CD8-positive, alpha-beta memory T cell (primary cell): ENCODE measurements at places on chromosomes 1 and 21.
A peak's percentile ranks its signal among the peaks of the same experiment; 100 is the strongest.

- no peaks in the 10 kb centered on the region for H3K27me3 ChIP-seq
- no peak overlapping the region for H3K4me3 ChIP-seq
- DNase-seq, result no peak
- H3K36me3 ChIP-seq, result no peaks in the 10 kb centered on the region
- no peak overlapping the region for H3K27ac ChIP-seq
- H3K4me1 ChIP-seq, result no peaks in the 10 kb centered on the region
Measured at GRCh38 chr1:160416369-160416768, 16.0 kb downstream of the VANGL2 start.

GRCh38 chr1:115805597-115805996, 35.3 kb downstream of the NHLH2 start:
- DNase-seq, result no peak
- H3K4me3 ChIP-seq, result no peak overlapping the region
- H3K27me3 ChIP-seq, result no peaks in the 10 kb centered on the region
- no peaks in the 10 kb centered on the region for H3K36me3 ChIP-seq
- no peak overlapping the region for H3K27ac ChIP-seq
- no peaks in the 10 kb centered on the region for H3K4me1 ChIP-seq

DNA sequence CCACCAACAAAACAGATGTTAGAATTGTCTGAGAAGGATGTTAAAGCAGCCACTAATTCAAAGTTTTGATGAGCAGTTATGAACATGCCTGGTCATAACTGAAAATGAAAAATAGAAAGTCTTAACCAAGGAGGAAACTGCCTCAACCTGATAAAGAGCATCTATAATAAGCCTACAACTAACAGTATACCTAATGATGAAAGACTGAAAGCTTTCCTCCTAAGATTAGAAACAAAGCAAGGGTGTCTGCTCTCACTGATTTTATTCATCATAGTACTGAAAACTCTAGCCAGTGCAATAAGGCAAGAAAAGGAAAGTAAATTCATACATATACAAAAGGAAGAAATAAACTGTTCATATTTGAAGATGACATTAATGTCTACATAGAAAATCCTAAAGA, 82.0 kb downstream of the KCNK1 start:
- no peak overlapping the region for H3K27ac ChIP-seq
- no peaks in the 10 kb centered on the region for H3K4me1 ChIP-seq
- no peak overlapping the region for H3K4me3 ChIP-seq
- H3K27me3 ChIP-seq, result no peaks in the 10 kb centered on the region
- no peak for DNase-seq
- H3K36me3 ChIP-seq, result no peaks in the 10 kb centered on the region

GRCh38 chr1:233587958-233588799, 25.7 kb upstream of the KCNK1 start:
- H3K36me3 ChIP-seq, result no peaks in the 10 kb centered on the region
- H3K27me3 ChIP-seq, result no peaks in the 10 kb centered on the region
- H3K4me3 ChIP-seq, result no peak overlapping the region

DNA sequence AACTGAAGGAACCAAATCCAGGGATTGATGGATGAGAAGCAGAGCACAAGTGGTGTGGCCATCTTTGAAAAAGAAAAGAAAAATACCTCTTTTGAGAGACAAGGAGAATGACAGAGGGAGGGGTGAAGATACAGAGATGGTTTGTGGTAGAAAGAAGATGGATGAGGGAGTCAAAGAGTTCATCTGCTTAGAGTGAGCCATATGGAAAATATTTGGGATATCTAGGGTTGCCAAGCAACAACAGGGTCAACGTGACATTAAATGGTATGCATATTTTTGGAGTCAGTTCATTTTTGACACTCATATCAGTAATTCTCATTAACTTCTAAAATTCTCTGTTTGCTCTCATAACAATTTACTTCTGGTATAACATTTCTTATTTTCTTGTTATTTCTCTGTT, 50.7 kb downstream of the MACF1 start:
- no peak overlapping the region for H3K4me3 ChIP-seq
- H3K27ac ChIP-seq, result no peak overlapping the region
- H3K4me1 ChIP-seq, result peaks cover 10% of the 10 kb centered on the region
- H3K36me3 ChIP-seq, result peaks cover 56% of the 10 kb centered on the region
- no peak for DNase-seq
- no peaks in the 10 kb centered on the region for H3K27me3 ChIP-seq

DNA sequence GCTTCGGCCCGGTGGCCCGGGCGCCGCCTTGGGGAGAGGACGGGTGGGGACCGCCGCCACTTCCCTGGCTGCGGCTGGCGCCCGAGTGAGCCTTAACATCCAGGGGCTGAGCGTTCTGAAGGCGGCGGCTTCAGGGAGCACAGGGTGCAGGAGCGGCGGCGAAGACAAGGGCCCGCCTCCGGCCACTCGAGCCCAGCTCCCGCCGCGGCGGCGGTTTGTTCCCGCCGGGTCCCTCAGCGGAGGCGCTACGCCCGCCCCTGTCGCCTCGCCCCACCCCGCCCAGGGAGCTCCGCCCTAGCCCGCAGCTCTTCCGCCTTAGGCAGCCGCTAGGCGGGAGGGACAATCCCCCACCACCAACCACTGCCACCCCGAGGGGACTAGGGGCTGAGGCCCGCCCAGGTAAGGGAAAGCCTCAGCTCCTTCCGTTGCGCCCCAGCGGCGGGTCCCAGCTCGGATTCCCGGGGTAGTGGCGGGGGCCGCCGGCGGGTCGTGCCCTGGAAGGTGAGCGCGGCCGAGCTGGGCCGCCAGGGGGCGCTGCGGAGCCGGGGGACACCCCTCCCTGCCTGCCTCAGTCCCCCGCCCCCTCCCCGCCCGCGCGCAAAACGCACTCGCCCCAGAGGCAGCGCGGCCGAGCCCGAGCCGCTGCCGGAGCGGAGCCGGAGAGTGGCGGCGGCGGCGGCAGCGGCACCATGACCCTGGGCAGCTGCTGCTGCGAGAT, at the start of gene FOXD2:
Gene FOXD2 (plus strand): TSS at position 598 of the 718 bp plus-strand sequence. CDS start 92 bp downstream, at position 690.
- peaks cover 18% of the 10 kb centered on the region for H3K4me1 ChIP-seq
- H3K27ac ChIP-seq, result peak within 1 kb of the TSS; percentile 72
- H3K36me3 ChIP-seq, result no peaks in the 10 kb centered on the region
- peak within 1 kb of the TSS; percentile 62 for H3K4me3 ChIP-seq
